ENCODE measurements at places on chromosomes 7 and 10.

- DNase-seq: no peak
Measured at GRCh38 chr10:60293581-60294175, 96.0 kb downstream of the ANK3 start.

- no peak for DNase-seq
Measured at GRCh38 chr7:158432369-158433341, 155.0 kb downstream of the PTPRN2 start.

GRCh38 chr7:120394595-120394994 lies 121.6 kb downstream of the KCND2 start:
- DNase-seq: no peak

GRCh38 chr10:2631557-2632205 lies 435.7 kb upstream of the PFKP start:
- DNase-seq: no peak

GRCh38 chr10:117262903-117263293 lies 22.0 kb downstream of the SLC18A2 start:
- no peak for DNase-seq
